ENCODE measurements at places on chromosomes 6 and 20. TPM values are rescaled to one million over a fixed set of nuclear protein-coding genes. Genes with fewer than 3 reads are reported as not detected.

- DNase-seq: no peak
Measured at GRCh38 chr6:48933136-48933535, 529.9 kb downstream of the MMUT start.

DNA sequence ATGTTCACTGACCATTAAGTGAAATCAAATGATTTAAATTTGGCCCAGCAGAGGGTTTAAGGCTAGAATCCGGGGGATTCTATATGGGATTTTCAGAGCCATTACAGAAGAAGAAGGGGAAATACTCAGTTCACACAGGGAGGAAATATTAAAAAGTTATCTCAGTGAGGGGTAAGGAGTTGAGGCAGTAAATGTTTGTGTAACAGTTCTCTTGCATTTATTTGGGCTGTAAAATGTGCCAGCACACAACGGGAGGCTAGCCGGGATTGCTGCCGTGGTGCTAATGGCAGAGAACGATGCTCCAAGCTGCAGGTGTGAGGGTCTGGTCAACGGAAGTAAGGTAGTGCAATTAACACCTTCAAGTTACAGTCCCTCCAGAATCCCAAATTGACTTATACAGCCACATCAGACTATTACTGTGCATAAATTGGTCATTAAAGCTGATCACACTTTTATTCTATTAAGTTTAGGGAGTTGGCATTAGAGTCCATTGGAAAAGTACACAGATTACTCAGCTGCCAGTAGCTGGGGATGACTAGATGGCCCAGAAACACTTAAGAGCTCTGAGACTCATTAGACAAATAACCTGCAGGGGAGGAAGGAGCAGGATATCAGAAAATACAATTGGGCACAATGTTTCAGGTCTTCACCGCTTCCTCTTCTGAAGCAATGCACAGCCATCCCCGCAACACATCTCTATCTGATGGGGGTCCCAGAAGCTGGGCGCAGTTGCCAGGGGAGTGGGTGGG, 31.3 kb downstream of the PPP1R3G start:
- DNase-seq: no peak

DNA sequence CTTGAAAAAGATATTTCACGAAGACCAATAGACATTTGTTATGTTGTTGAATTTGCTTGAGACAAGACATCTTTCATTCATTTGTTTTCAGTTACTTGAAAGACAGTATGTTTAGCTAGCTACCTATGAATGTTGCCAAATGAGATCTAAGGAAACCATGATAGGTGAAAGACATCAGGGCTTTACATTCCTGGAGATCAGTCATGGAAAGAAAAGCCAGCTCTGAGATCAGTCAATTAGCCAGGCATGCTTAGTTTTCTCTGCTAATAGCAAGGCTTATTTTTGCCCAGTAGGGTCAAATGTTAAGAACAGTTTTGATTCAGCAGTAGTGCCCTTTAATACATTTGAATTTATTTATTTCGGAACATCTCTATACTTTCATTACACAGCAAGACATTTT, 116.5 kb upstream of the EDN1 start:
- DNase-seq: no peak

- no peak for DNase-seq
Measured at GRCh38 chr6:86952991-86953390, 15.7 kb downstream of the HTR1E start.

GRCh38 chr20:19876828-19877460, 118.9 kb downstream of the RIN2 start:
- DNase-seq: no peak

- DNase-seq: peak; percentile 55
Measured at GRCh38 chr6:6918216-6918983, 189.4 kb upstream of the RREB1 start.

DNA sequence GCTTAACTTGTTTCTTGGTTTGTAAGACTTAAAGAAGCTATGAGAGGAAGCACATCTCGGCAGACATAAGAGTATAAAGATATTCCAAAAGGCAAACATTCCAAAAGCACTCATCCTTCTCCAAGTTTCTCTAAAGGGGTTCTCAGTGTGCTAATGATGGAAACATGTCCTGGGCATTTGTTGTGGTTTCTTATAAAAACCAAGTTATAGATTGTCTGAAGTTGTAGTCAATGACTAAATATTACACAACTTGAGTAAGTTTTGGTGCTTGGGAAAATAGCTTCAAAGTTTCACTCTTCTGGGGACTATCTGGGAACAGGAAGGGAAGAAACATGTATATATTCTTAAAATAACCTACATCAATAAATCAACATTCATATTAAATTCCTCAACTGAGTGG, 128.3 kb upstream of the TBX18 start:
- DNase-seq: no peak

DNA sequence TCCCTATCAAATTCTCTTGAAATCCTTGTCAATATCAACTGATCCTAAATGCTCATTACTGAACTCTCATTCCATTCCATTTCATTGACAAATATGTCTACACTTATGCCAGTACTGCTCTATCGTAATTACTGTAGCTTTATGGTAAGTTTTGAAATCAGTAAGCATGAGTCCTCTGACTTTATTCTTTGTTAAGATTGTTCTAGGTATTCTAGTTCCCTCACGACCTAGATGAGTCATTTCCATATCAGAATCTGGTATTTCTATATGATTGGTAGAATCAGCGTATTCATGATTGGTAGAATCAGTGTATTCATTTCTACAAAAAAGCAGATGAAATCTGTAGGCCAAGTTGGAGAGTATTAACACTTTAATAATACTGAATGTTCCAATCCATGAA, 318.6 kb upstream of the RUNX2 start:
- DNase-seq: no peak

DNA sequence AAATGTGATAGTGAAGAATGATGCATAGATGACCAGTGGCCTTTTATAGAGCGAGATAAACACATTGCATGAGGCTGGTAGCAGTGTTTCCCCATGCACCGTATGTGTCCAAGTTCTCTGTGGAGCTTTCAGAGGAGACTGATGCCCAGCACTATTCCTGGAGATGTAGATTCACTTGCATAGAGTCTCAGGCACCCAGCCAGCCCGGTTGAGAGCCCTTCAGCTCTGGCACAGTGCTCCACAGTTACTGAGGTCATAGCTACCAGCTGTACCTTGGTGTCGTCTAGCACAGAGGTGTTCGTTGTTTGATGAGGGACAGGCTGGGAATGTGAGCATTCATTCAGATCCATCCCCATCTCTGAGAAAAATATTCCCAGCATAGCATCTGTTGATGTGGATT, 328.9 kb downstream of the FARS2 start:
- DNase-seq: no peak

GRCh38 chr6:36757206-36757605, 59.6 kb downstream of the RAB44 start:
- no peak for DNase-seq

GRCh38 chr6:132020138-132020581, 69.0 kb upstream of the CCN2 start:
- DNase-seq: peak; percentile 28

GRCh38 chr6:1197309-1197708, 114.6 kb upstream of the FOXQ1 start:
- DNase-seq: no peak

DNA sequence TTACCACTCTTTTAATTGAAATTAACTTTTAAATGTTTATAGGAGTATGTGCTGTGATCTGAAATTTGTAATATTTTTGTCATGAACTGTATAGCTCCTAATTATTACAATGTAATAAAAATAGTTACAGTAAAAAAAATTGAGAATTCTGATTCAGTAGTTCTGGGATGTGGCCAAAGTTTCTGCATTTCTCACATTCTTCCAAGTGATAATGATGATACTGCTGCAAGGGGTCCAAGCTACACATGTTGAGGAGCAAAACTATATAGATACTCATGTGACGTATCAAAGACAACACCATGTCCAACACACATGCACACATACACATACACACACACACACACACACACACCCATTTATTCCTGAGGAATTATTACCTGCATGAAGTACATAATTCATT, 71.0 kb upstream of the FAM83B start:
- no peak for DNase-seq

- DNase-seq: no peak
Measured at GRCh38 chr20:43194137-43194536, 4.4 kb upstream of the PTPRT start.

- DNase-seq: no peak
Measured at GRCh38 chr6:42988486-42989020, 4.2 kb downstream of the PPP2R5D start.

- DNase-seq: no peak
Measured at GRCh38 chr6:21694168-21694567, 100.6 kb downstream of the SOX4 start.

DNA sequence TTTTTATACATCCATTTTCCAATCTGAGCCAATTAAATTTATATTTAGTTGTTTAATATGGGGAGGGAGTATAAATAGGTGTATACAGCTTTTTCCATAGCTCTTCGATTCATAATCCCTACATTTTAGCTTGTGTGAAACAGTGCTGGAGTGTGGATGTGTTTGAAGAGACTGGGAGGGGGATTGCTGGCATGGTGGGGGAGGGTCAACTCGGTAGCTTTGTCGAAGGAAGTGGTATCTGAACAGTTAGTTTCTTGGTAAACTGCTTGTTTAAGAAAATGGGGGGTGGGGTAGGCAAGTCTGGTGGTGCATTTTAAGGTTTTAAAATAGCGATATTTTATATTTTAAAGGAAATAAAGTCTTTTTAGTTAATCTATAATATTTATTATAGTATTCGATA, 1.4 kb upstream of the LIN28B start:
- no peak for DNase-seq

DNA sequence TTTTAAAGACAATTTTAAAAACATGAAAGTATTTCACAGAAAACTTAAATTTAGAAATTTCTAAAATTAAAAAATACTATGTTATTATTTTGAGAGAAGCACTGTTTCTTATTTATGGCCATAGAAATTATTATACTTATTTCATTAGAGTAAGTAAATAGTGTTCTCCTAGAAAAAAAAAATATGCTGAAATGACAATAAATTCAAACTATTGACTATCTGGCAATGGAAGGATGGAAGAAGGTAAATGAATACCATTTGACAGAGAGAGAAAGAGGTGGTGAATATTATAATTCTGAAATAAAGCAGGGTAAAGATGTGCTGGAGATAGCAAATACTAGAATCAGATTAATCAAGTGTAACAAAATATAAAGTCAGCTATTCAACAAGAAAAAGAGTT, 294.8 kb downstream of the PTPRK start:
- DNase-seq: no peak

DNA sequence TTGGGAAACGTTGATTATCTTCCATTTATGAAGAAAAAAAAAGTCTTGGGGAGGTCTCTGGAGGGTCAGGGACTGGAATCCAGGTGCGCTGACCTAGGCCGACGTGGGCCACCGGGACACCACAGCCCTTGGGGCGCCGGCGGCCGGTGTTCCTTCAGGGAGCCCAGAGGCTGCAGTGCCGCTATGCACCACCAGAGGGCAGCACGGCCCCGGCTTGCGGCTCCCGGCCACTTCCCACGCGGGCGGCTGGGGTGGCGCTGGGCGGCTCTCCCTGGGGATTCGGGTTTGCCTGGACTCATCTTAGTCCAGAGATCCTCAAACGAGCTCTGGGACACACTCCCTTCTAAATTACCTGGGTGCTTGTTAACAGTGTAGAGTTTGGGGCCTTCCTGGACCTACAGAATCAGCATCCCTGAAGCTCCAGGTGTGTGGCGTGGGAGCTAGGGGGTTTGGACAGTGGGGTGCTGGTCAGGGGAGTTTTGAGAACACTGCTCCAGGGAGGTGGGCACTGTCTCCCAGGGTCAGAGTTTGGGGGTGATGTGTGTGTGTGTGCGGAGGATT, 23.0 kb upstream of the GTSF1L start:
- DNase-seq: peak; percentile 82

DNA sequence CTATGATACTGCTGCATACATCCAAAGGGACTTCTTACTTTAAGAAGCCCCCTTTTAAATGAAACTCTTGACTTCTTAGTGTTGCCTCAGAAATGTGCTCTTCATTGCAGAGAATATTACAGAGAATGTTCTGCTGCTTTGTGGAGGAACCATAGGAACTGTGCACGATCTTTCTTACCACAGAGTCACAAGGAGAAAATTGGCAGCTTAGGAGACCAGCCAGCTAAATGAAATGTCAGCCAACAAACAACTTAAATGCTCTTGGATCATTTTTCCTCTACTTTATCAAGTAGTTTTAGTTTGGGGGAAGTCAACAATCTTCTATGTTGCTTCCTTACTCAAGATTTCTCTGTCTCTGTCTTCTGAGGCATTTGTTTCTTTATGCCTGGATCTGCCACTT, 125.9 kb upstream of the MLIP start:
- no peak for DNase-seq

GRCh38 chr6:7630792-7631191, 40.8 kb downstream of the SNRNP48 start:
- DNase-seq: no peak

DNA sequence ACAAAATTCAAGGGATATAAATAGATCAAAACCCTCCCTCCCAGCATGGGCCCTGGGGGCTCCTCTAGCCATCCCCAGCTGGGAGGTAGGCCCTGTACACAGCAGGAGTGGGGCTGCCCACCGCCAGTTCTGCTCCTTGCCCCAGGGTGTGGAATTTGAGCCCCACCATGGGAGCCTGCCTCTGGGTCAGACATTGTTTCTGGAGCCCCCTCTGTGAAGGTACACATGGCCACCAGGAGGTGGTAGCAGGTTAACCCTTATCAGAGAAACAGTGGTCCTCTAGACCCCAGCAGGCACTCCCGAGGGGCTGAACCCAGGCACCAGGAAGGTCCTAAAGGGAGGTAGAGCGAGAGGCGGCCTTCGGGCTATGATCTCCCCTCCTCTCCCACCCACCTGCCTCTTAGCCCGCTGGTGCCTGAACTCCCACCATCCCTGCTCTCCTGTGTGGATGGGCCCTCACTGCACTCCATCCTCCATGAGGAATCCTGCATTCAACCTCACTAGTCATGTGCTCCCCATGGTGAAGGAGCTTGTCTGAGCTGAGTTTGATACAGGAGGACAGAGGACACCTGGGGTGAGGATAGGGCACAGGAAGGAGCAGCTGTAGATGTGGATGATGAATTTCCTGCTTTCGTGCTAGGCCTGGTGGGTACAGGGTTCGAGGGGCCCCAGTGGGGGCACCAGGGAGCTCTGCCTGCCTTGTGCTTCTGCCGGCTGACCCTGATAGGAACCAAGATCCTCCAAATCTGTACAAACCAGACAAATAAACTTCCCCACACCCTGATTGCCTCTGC, 114.9 kb downstream of the GRM4 start:
- no peak for DNase-seq

- peak; percentile 58 for DNase-seq
Measured at GRCh38 chr6:45590226-45590625, 212.5 kb upstream of the SUPT3H start.

DNA sequence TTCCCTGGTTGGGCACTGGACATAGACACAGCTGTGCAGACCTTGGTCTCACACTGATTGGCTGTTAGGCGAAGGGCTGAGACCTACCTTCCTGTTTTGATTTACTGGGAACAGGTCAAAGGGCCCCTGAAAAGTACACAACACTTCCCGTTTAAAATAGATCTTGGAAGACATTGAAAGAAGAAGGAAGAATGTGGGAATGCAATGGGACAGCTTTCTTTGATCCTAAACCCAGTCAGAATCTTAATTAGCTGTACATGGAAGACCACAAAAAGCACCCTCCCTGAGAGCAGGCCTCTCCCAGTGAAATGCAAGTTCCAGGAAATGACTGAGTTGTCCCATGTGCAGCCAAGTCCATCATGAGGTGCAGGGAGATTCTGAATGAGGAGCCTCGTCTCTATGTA, 83.6 kb upstream of the EXOC2 start:
- DNase-seq: no peak

The PAX1 gene
- total RNA-seq: not detected

The C6orf47 gene
- total RNA-seq: 12.8 TPM

The TMEM151B gene
- total RNA-seq: not detected

The ARMC12 gene
- total RNA-seq: not detected

The RBM24 gene
- 2.3 TPM for total RNA-seq

The MAS1 gene
- total RNA-seq: not detected

The CPNE5 gene
- total RNA-seq: not detected

The SCAF8 gene
- 15.1 TPM for total RNA-seq

The TRIM40 gene
- not detected for total RNA-seq

The HTR1E gene
- total RNA-seq: 0.18 TPM
